ENCODE measurements at places on chromosomes 3 and 15. TPM values are rescaled to one million over a fixed set of nuclear protein-coding genes. Genes with fewer than 3 reads are reported as not detected.

Gene C3orf20
- total RNA-seq: not detected

Gene AHSG
- not detected for total RNA-seq

Gene TICRR
- total RNA-seq: 15.9 TPM

Gene UACA
- 68.4 TPM for total RNA-seq

Gene PIERCE2
- total RNA-seq: 4.1 TPM

Gene GP5
- not detected for total RNA-seq

Gene SMAD6
- 18.4 TPM for total RNA-seq

Gene TGM4
- total RNA-seq: 0.05 TPM

Gene GOLGA6L10
- total RNA-seq: 0.56 TPM

Gene UBE2E1
- 95.8 TPM for total RNA-seq

Gene SAXO2
- total RNA-seq: 2.4 TPM

Gene FETUB
- total RNA-seq: 0.12 TPM

Gene TLR9
- total RNA-seq: not detected

Gene CDAN1
- 7.8 TPM for total RNA-seq

Gene GCSAM
- not detected for total RNA-seq

Gene PIF1
- total RNA-seq: 21.1 TPM

Gene MAGEL2
- total RNA-seq: not detected

Gene MFGE8
- total RNA-seq: 388 TPM

Gene SUCLG2
- 43.2 TPM for total RNA-seq

Gene SLC28A1
- not detected for total RNA-seq

Gene RHCG
- total RNA-seq: 42.7 TPM

Gene GOLGA8S
- 0.18 TPM for total RNA-seq

Gene CFAP20DC
- 1.7 TPM for total RNA-seq

Gene ECE2
- not detected for total RNA-seq

Gene TMEM207
- total RNA-seq: not detected
